ENCODE measurements at places on chromosomes 1 and 21.
A peak's percentile ranks its signal among the peaks of the same experiment; 100 is the strongest.

- no peak for DNase-seq
These were observed 31.1 kb upstream of the SRP9 start for GRCh38 chr1:225746361-225747179.

- DNase-seq, result no peak
These were observed 58.3 kb downstream of the UBE2T start for GRCh38 chr1:202283379-202283844.

- peak; percentile 28 for DNase-seq
These were observed 3.5 kb upstream of the PEAR1 start for GRCh38 chr1:156889802-156890580.

GRCh38 chr21:27648560-27648959, 681.7 kb upstream of the ADAMTS5 start:
- no peak for DNase-seq

DNA sequence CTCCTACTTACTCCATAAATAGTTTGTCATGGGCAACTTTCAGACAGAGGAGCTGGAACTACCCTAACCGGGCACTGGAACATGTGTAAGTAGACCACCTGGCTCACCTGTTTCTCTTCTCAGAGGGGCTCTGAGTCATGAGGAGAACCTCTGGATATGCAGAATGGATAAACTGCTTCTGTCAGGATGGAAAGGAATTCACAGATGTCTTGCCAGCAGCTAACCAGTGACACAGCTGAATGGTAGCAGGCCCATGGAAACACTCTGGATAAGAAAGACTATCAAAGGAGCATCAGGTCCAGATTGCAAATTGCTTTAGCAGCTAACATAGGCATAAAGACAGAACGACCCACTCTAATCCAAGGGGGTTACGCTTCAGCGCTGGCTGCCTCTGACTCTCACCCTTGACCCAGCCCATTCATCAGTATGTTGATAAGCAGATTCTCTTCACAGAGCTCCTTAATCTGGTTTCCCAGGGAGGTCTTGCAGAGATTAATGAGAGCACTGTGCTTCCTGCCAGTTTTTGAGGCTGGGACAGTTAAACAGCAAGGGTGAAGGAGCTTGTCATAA, 54.2 kb downstream of the HIVEP3 start:
- no peak for DNase-seq

DNA sequence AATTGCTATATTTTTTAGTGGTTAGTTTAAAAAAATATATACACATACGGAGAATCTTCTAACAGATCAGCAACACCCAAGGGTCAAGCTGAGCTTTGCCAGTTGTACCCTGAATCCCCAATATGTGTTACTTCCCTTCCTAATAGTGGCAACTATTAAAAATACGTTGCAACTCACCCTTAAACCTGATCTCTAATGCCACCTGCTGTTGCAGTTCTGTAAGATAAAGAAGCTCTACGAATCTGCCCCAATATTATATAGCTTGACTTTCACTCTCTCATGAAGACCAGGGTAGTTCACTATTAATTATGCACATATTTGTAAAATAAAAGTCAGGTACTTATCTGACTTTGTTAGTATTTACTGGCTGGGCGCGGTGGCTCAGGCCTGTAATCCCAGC, 58.4 kb downstream of the ASH1L start:
- DNase-seq, result no peak

DNA sequence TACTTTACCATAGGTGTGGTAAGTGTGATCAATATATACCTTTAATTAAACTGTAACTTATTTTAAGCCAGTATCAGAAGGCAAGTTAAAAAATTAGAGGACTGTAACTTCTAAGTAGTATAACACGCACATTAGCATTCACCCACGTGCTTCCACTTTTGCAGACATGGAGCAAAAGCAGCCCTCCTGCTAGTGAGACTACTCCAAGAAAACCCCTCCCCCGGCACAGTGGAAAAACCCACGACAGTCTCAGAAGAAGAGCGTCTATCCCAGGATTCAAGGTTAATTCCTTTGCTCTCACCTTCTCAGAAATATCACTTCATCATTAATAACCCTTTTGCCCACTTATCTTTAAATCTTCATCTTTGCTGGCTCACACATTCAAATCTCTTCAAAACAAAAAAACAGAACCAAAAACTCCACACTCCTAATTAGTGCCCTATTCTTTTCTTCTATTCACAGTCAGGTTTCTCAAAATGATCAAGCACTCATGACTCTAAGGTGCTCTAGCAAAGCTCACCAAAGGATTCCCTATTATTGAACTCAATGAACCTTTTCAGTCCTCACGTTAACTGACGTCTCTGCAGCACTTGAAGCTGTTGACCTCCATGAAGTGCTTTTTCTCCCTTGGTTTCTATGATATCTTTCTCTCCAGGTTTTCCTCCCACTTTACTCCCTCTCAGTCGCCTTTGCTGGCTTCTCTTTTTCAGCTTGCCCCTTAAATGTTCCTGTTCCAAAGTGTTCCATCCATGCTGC, 213.5 kb downstream of the SMYD3 start:
- DNase-seq, result no peak

DNA sequence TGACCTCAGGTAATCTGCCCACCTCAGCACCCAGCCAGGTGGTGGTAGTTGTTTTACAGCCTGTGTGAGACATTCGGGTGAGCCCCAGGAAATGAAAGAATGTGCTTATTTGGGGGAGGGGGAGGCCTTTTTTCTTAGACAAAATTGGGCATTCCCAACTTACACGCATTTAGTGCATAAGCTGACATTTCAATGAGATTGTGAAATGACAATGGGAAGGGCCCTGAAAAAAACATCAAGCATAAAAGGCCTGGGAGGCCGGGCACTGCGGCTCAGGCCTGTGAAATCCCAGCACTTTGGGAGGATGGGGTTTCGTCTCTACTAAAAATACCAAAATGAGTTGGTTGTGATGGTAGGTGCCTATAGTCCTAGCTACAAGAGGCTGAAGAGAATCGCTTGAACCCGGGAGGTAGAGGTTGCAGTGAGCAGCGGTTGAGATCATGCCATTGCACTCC, 5.0 kb downstream of the GAS5 start:
- DNase-seq, result no peak

- no peak for DNase-seq
These were observed 397.5 kb downstream of the TGFB2 start for GRCh38 chr1:218742467-218743262.

- DNase-seq, result no peak
These were observed 37.4 kb downstream of the BTBD8 start for GRCh38 chr1:92117526-92117925.

- no peak for DNase-seq
These were observed 263.7 kb downstream of the OMA1 start for GRCh38 chr1:58282623-58283387.

GRCh38 chr1:159122005-159122621, 45.5 kb upstream of the AIM2 start:
- DNase-seq, result no peak

GRCh38 chr21:46215436-46216131, 13.0 kb downstream of the LSS start:
- no peak for DNase-seq

All from stimulated activated CD8-positive, alpha-beta memory T cell treated with anti-CD3 and anti-CD28 coated beads, Interleukin-4, amount 100 ng/mL, for 1 hour (primary cell).